ENCODE measurements at places on chromosomes 4 and X. TPM values are rescaled to one million over a fixed set of nuclear protein-coding genes. Genes with fewer than 3 reads are reported as not detected.

UGT2B11 gene
- polyA plus RNA-seq: 2.4 TPM

PGAM4 gene
- polyA plus RNA-seq: 0.52 TPM

STK32B gene
- polyA plus RNA-seq: 9.0 TPM

FAM184B gene
- 0.94 TPM for polyA plus RNA-seq

ESX1 gene
- not detected for polyA plus RNA-seq

PLS3 gene
- polyA plus RNA-seq: 341 TPM

ALAS2 gene
- polyA plus RNA-seq: 34.8 TPM

GAGE12G gene
- not detected for polyA plus RNA-seq

HSFX2 gene
- polyA plus RNA-seq: 0.31 TPM

FRMPD4 gene
- polyA plus RNA-seq: 0.12 TPM

ATP8A1 gene
- polyA plus RNA-seq: 27.0 TPM

S100P gene
- 14.4 TPM for polyA plus RNA-seq

KDR gene
- polyA plus RNA-seq: 63.4 TPM

SMIM10L2A gene
- polyA plus RNA-seq: 10.7 TPM

MAGEB2 gene
- polyA plus RNA-seq: not detected

PRR32 gene
- not detected for polyA plus RNA-seq

TREX2 gene
- 0.92 TPM for polyA plus RNA-seq

KLHL4 gene
- 5.2 TPM for polyA plus RNA-seq

TMSB15B gene
- polyA plus RNA-seq: 24.8 TPM

NLRP2B gene
- 0.06 TPM for polyA plus RNA-seq

LGI2 gene
- polyA plus RNA-seq: 23.6 TPM

PPEF2 gene
- polyA plus RNA-seq: not detected

VGLL1 gene
- 4.3 TPM for polyA plus RNA-seq

PDHA2 gene
- not detected for polyA plus RNA-seq

PLK4 gene
- 17.4 TPM for polyA plus RNA-seq

MAGEA10 gene
- not detected for polyA plus RNA-seq

CPZ gene
- polyA plus RNA-seq: 21.5 TPM

RAI2 gene
- 9.3 TPM for polyA plus RNA-seq

CWH43 gene
- 5.7 TPM for polyA plus RNA-seq

PROM1 gene
- 45.8 TPM for polyA plus RNA-seq

ANK2 gene
- 59.6 TPM for polyA plus RNA-seq

ADH6 gene
- polyA plus RNA-seq: 16.0 TPM

PNMA3 gene
- polyA plus RNA-seq: 36.8 TPM

RAP1GDS1 gene
- polyA plus RNA-seq: 28.6 TPM

SYAP1 gene
- 31.8 TPM for polyA plus RNA-seq

TAF7L gene
- polyA plus RNA-seq: 0.28 TPM

ADH1C gene
- 117 TPM for polyA plus RNA-seq

UTP3 gene
- 39.7 TPM for polyA plus RNA-seq

AFF2 gene
- polyA plus RNA-seq: 4.3 TPM

SLC25A31 gene
- not detected for polyA plus RNA-seq

CRMP1 gene
- 49.8 TPM for polyA plus RNA-seq

CCDC160 gene
- 10.1 TPM for polyA plus RNA-seq

SHROOM3 gene
- polyA plus RNA-seq: 31.8 TPM

CXCR3 gene
- not detected for polyA plus RNA-seq

PDGFRA gene
- 139 TPM for polyA plus RNA-seq

RIPPLY1 gene
- 3.8 TPM for polyA plus RNA-seq

GPC4 gene
- 23.5 TPM for polyA plus RNA-seq

MTNR1A gene
- 2.3 TPM for polyA plus RNA-seq

MAGEE1 gene
- polyA plus RNA-seq: 6.5 TPM

KCTD8 gene
- polyA plus RNA-seq: 3.9 TPM

GPR119 gene
- polyA plus RNA-seq: not detected
